Naive thymus-derived CD4-positive, alpha-beta T cell (primary cell): ENCODE measurements at places on chromosomes 12 and 14. TPM values are rescaled to one million over a fixed set of nuclear protein-coding genes. Genes with fewer than 3 reads are reported as not detected.
A peak's percentile ranks its signal among the peaks of the same experiment; 100 is the strongest.

Gene KRT82
- not detected for total RNA-seq

- no peak for DNase-seq
Observed at GRCh38 chr12:91143206-91143605, 31.9 kb upstream of the LUM start.

- no peak for DNase-seq
Observed at GRCh38 chr14:60111732-60112131, 20.0 kb downstream of the PCNX4 start.

Gene SAMD15
- total RNA-seq: not detected

DNA sequence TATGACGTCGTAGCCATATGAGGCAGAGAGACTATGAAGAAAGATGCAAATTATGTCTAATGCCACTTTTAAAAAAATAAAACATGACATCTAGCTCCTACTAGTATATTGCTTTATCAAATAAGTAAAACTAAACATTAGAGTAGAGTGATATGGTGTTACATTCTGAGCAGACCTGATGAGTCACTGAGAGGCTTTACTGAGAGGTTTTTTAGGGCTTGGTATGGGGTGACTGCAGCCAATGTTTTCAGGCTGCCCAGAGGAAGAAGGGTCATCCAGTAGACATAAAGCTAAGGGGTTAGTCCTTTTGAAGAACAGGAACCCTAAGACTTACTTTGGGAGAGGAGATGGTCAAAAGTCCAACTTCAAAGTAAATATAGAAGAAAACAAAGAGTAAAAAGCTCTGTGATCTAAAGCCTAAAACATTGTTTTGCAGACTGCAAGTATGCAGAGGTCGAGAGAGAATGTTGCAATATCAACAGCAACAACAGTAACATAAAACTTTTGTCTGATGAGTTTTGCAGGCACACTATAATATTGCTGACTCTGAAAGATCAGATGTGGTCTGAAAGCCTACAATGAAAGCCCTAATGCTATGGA is 774.7 kb downstream of the TMTC2 start:
- DNase-seq: no peak

DNA sequence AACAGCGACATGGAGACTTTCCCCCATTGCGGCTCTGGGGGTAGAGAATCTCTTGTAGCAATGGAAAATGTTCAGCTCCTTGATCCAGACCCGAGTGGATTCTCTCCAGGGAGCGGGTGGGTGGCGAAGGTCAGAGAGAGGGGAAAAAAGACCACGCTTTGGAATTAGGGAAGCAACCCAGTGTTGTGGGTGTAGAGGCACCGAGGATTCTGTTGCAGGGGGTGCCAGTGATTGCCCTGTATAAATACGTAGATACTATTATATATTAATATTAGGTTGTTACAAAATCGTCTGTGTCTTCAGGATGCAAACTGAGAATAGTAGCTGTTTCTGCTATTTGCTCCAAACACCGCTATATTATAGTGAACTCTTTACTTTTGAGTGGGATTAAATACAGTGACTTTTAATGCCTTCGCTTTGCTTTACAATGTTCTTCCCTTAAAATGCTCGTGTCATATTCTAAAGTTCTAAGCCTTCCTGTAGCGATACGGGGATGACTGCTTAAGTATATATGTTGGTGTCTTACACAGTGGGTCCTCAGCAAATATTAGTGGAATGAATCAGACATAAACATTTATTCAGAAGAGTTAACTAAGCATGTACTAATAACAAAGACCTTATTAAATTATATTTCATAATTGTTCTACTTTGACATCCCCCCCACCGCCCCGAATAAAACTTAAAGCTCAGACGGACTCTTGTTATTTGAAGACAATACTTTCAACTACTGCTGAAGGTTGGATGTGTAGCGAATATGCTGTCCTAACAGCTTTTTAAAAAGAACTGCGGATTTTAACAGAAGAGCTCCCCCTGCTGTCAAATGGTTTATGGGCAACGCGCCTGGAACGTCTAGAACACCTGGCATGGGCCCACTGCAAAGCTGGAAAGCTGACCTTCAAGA is 136.4 kb upstream of the KRAS start:
- peak; percentile 48 for DNase-seq

Gene SIX6
- total RNA-seq: not detected

Gene CDK4
- total RNA-seq: 23.8 TPM

Gene SERPINA6
- not detected for total RNA-seq

DNA sequence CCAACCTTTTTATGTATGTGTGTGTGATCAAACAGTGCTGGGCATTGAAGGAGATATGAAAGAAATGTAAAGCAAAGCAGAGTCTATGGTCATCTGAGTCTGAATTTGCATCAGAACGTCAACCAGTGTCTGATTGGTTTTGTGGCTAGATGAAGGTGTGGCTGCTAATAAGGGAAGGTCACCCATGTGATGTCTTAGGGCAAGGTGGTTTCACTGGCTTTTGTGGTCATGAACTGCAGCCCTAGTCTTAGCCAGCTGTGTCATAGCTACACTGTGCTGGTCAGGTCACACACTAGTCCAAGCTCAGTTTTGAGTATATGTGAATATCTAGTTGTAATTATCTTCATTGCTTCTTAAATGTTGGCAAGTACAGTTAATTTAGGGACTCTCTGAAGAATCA is 105.8 kb downstream of the TGFB3 start:
- DNase-seq: no peak

- no peak for DNase-seq
Observed at GRCh38 chr14:101719045-101719645, 42.4 kb upstream of the PPP2R5C start.

- no peak for DNase-seq
Observed at GRCh38 chr14:77889971-77890442, 90.1 kb downstream of the ADCK1 start.

- DNase-seq: no peak
Observed at GRCh38 chr12:72442217-72442616, 170.0 kb downstream of the TRHDE start.

- DNase-seq: no peak
Observed at GRCh38 chr14:98704441-98704840, 567.6 kb downstream of the BCL11B start.

Gene ACACB
- total RNA-seq: 7.8 and 8.8 TPM in 2 replicates
